DMS 273 treated with DMSO at 0.1 percent for 48 hours (cell line): ENCODE measurements at places on chromosomes 1 and 21.

- DNase-seq = no peak
Observed at GRCh38 chr1:169072945-169073725, 33.4 kb upstream of the ATP1B1 start.

DNA sequence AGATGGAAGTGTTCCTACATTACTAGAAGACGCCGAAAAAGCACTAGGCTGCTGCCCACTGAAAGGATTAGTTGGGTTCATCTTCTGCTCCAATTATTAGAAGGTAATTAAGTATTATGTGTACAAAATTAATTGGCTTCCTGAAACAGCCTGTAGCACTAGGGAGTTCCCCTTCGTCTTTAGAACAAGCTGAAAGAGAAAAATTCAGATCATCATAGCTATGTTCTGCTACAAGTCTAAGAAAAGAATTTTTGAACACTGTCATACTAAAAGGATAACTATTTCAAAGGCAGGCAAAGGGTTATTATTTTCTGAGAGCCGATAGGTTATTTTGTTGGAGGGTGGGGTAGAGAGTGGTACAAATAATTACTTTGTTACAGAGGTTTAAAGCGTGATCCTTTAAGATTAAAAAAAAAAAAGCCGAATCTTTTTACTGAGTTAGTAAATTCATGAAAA, at the start of gene MCM3AP:
TSS of gene MCM3AP (minus strand) at position 406 of the 456 bp plus-strand sequence. CDS start at position 81, 325 bp downstream.
- DNase-seq = no peak

DNA sequence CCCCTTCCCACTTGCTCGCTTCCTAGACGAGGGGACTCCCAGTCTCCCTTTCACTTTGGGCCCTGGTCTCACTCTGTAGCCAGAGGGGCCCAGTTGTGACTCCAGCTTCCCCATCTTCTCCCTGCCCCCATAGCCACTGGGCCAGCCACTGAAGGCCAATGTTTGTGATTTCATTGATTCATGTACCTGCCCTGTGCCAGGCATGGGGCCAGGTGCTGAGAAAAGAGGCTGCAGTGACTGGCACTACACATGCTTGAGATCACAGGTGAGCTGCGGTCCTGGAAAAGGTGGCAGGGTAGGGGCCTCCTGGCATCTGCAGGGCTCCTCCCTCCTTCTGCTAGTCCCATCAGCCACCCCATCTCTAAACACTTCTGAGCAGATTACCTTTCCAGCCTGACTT, 345.3 kb upstream of the VAMP3 start:
- no peak for DNase-seq

DNA sequence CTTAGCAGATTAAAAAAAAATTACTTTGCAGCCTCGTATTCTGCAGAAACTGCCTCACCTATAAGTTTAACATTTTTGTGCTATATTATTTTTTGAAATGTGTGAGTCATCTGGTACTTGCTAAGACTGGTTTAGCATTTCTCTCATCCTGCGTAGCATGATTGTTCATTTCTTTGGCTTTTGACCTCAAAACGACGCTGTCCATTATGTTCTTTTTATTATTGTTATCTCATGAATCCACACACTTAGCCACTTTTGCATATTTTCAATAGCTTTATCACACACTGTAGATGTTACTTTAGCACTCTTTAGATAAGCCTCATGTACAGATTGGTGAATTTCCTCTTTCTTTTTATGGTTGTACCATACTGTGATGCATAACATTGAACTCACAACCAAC, 1004.9 kb upstream of the NCAM2 start:
- DNase-seq = no peak

- no peak for DNase-seq
Observed at GRCh38 chr1:232130815-232131480, 499.0 kb downstream of the SIPA1L2 start.

DNA sequence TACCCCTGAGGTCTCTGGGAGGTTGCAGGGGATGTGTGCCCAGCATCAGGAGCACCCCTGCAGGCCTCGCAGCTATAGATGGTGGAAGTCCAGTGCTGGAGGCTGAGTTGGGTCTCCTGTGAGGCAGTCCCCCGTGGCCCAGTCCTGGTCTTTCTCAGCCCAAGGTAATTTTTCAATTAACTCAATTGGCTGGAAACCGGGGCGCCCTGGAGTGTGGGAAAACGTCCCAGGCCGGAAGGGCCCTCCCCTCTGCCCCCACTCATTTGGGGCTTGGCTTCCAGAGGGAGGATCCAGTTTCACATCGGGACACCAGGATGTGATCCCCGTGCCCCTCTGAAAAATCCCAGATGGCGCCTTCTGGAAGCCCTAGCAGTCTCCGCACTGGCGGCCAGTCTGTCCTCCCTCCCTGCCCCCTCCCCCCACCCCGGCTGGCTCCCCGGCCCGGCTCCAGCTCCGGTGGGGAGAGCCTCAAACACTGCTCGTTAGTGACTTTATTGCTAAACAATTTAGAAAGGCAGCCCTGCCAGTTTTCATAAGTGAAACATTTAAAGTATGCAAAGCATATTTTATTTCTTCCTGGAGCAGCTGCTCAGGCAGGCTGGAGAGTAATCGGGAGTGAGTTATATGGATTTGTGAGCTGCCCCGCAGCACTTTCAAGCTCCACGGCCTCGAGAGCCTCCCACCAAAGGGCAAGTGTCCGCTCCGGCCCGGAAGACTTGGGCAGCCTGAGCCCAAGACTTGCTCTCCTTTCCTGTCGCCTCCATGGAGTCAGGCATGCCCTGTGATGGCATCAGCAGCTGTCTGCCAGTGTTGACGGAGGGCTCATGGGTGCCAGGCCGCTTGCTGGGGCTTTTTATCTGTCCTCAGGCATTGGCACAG, 208.2 kb upstream of the TMEM51 start:
- DNase-seq = peak; percentile 91

DNA sequence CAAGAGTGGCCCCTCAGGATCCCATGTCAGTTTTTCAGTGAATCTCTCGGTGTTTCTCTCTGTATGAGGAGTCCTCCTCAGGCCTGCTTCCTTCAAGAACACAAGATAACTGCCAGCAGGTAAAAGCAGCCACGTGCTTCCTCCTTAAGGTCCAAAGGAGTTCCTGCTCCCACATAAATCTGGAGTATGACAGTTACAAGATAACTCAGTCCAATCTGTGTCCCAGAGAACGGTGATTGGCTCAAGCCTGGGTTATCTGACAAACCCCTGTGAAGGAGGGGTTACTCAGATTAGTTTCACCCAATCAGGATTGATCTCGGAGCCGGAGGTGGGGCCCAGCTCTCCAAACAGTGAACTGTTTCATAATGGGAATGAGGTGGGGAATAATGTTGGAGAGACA, 5.8 kb upstream of the ANKRD13C start:
- no peak for DNase-seq

GRCh38 chr21:45078371-45078770, 4.0 kb downstream of the ADARB1 start:
- no peak for DNase-seq

- DNase-seq = no peak
Observed at GRCh38 chr21:33228455-33228854, 1.3 kb upstream of the IFNAR2 start.

GRCh38 chr1:227255086-227255732, 63.1 kb downstream of the CDC42BPA start:
- DNase-seq = no peak

- no peak for DNase-seq
Observed at GRCh38 chr1:229093609-229094336, 177.1 kb upstream of the RAB4A start.
